Left ventricle myocardium inferior (tissue), 1 donor: ENCODE measurements at places on chromosomes 6 and 20. TPM values are rescaled to one million over a fixed set of nuclear protein-coding genes. Genes with fewer than 3 reads are reported as not detected.

The GRM4 gene
- not detected for total RNA-seq

The FAM110A gene
- total RNA-seq = 2.0 TPM

The KCNG1 gene
- 0.30 TPM for total RNA-seq

The KCNK16 gene
- not detected for total RNA-seq

The SPATA2 gene
- total RNA-seq = 7.6 TPM

The TSBP1 gene
- not detected for total RNA-seq

The FAM217A gene
- total RNA-seq = not detected

The THBD gene
- total RNA-seq = 13.8 TPM

The BCLAF1 gene
- 53.2 TPM for total RNA-seq

The TBXT gene
- not detected for total RNA-seq

The RNF182 gene
- not detected for total RNA-seq

The SLC22A3 gene
- 1.0 TPM for total RNA-seq

DNA sequence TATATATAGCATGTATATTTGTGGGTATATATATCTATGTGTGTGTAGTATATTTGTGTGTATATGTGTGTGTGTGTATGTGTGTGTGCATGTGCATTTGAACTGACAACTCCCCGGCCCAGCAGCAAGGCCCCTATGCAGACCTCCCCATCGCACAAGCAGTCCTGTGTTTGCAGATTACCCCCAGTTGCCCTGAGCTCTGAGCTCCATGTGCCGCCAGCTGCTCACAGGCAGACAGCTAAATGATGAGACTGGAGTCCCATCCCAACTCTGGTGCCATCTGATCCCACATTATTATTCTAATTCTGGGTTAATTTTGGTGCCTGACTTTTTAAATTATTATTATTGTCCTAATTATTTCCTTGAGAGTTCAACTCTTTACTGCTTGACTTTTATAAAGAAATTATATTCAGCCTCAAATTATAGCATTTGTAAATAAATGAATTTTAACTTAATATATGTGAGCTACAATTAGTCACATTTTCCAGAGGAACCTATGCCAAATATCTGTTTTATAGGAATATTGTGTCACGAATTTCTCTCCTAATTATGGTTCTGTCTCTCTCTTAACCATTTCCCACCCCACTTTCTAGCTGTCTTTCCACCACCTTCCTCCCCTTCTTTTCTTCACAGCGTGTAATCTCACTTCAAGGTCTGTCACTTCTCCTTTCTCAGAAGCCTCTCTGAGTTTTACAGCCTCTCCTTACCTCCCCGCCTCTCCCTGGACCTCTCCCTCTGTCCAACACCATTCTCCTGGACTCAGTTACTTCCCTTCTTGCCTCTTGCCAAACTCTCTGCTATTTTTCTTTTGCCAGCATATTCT lies 90.6 kb upstream of the SYNDIG1 start:
- no peak for DNase-seq

DNA sequence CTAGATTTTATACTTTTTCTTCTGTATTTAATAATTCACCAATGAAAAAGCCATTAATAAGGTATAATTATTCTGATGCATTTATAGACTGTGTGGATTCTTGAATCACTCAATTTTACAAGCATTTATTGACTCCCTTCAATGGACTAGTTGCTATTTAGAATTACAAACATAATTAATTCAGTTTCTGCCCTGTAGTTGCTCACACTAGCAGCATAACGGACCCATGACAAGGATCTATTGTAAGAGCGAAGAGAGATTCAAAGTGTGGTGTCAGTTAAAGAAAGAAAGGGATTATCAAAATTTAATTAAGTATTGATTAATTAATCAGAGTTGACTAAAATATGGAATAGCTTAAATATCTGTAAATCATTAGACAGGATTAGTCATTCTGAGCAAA lies 602.6 kb upstream of the PTCHD4 start:
- DNase-seq = no peak

DNA sequence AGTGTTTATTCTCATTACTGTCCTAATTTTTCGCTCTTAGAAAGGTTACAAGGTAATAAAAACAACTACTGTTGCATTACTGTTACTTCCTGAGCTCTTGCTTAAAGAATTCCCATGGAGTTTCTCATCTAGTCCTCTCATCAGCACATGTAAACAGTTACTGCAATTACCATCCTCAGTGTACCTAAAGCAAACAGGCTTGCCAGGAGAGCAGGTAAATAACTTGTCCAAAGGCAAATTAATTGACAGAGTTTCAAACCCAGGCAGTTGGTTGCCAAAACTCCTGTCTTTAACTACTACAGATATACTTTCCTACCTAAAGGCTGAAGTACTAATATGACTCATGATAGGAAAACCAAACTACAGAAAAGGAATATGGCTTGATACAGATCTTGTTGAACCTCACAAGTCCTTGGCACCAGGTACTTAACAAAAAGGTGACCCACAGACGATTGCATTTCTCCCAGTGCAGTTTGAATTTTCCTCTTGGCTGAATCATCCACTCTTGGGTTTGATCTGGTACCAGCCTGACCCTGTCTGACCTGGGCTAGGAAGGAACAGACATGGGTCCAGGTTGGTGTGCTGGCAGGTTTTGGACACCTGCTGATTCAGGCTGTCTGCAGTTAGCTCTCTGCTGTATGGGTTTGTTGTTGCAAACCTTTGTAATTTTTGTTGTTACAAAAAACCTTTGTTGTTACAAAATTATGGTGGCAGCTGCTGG lies 153.0 kb downstream of the CFAP61 start:
- no peak for DNase-seq

DNA sequence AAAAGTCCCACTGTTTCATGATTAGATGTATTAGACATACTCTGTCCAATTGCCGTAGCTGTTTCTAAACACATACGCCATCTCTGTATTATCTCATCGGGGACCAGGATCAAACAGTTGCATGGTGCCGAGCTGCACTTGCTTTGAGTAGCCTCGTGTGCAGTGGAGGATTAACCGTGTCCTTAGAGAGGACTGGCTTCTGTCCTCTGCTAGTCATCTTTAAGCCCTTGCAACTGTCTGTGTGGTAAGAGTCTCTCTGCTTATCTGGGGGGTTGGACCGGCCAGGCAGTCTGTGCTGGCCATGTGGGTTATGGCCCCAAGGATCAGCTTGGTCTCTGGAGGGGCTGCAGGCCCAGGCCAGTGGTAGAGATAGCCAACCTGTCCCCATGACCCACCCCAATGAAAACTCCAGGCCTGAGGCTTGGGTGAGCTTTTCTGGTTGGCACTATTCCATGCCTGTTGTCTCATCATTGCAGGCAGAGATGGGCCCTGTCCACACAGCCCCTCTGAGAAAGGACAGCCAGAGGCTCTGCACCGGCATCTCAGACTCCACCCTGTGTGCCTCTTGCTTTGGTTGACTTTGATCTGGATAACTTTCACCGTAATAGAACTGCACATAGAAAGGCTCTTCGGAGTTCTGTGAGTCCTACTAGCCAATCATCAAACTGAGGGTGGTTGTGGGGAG lies 137.3 kb upstream of the SNX9 start:
- DNase-seq = no peak

GRCh38 chr6:139519571-139520031 lies 145.2 kb upstream of the CITED2 start:
- no peak for DNase-seq

- DNase-seq = peak; percentile 20
Observed at GRCh38 chr20:49452011-49452482, 30.4 kb downstream of the KCNB1 start.

DNA sequence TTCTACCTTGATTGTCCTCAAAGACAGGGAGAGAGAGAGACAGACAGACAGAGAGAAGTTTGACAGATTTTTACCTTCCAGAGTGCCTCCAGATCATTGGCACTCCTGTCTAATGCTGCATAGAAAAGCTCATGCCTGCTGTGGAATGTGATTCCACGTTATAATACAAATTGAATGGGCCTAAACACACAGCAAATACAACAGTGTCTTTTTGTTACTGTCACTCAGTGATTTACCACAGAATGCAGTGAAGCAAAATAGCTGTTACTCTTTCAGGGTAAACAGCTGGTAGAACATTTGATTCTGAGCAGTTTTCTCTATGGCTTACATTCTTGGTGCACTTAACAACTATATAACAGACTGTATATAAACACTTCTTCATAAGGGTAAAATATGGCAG lies 558.7 kb downstream of the LMBRD1 start:
- no peak for DNase-seq

- no peak for DNase-seq
Observed at GRCh38 chr6:44166591-44167184, 8.1 kb downstream of the CAPN11 start.

DNA sequence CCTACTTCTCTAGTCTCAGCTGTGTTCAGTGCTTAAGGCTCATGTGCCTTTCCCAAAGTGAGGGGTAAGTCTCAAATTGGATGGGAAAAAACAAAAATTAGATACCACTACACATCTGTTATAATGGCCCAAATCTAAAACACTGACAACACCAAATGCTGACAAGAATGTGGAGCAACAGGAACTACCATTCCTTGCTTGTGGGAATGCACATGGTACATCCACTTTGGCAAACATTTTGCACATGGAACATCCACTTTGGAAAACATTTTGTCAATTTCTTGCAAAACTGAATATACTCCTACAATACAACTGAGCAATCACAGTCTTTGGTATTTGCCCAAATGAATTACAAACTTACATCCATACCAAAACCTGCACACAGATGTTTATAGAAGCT lies 109.3 kb downstream of the TENT5A start:
- no peak for DNase-seq

DNA sequence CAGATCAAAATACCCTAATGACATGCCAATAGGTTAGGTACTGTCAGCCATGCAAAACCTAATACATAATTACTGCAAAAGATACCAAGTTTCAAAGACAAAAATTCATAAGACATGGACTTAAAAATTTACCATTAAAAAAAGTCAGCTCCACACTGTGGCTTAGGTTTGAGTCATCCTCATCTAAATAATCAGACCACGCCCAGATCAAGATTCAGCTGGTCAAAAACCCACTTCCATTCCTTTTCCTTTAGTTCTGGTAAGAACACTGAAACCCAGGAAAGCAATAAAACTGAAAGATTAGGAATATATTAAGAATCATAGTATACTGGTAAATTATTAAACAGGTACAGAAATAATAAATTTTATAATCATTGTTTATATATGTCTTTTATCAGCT lies 81.0 kb upstream of the ASF1A start:
- no peak for DNase-seq

- DNase-seq = no peak
Observed at GRCh38 chr20:20286061-20286460, 81.8 kb upstream of the INSM1 start.

- DNase-seq = no peak
Observed at GRCh38 chr6:3532296-3532916, 75.6 kb upstream of the SLC22A23 start.

DNA sequence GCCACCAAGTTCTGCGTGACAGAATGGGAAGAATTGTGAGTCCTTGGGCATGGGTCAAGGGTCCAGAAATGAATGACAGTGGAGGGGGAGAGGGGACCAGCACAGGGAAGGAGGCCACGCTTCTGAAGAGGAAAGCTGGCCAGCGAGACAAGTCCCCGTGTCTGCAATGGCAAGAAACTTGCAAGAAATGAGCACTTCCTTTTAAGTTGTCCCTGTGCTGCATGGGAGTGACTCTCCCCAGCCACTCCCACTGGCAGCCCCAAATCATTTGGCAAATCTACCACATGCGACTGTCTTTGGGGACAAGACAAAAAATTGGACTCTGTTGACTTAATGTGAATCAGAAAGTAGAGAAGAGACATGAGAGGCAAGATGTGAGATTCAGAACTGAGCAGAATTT lies 242.2 kb upstream of the RREB1 start:
- no peak for DNase-seq

DNA sequence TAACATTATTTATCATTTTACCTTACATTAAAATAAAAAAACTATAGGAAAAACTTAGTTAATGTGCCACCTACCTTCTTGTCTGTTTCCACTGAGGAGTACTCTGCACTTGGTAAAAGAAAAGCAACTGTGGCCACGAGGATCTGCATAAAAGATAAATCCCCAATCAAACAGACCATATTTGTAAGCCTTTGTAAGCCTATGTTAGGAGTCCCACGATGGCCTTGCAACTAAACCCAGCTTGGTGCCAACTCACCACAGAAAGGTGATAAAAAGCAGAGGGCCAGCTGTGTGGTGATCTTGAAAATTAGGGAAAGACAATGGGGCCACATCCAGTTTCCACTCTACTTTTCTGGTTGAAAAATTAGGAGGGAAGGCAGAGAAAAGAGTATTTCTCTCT lies 156.9 kb downstream of the INSM1 start:
- no peak for DNase-seq

DNA sequence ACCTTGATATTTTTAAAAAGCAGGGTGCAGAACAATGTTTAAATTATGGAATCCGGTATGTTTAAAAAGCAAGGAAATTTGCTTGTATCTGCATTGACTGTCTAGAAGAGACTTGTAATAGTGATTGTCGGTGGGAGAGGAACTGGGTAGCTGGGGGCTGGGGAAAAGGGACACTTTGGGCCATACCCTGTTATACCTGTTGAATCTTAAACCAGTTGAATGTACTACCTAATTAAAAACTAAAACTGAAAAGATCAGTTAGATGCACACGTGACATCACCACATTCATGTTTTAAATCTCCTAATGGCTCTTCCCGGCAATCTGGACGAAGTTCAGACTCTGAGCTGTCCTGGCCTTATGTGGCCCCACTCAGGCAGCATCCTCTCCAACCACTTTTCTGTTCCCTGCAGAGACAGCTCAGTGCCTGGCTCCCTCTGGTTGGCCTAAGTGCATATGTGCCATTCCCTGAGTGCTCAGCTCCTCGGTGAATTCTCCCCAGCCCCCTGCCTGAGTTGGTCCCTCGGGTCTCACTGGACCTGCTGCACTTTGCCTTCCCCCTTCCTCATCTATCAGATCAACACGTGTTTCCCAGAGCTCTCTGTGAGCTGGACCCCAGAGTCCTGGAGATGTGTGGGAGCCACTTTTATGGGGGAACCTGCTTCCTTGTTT lies 36.3 kb downstream of the SLC52A3 start:
- DNase-seq = no peak

DNA sequence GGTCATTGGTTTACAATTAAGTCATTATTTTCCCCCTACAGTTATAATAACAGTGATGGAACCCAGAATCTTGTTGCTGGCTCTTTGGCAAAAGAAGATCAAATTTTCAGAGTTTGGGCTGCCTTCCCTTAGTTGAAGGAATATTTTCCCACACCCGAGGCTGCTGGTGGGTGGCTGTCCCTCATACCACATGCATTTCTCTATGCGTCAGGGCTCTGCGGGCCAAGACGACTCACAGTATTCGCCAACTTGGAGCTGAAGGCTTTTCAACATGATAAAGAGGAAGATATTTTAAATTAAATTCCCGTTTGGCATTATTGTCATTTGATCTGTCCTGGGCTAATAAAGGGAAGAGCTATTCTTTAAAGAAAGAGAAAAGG lies 102.2 kb upstream of the SASH1 start:
- peak; percentile 48 for DNase-seq
